ENCODE measurements at places on chromosomes 7 and 10.

DNA sequence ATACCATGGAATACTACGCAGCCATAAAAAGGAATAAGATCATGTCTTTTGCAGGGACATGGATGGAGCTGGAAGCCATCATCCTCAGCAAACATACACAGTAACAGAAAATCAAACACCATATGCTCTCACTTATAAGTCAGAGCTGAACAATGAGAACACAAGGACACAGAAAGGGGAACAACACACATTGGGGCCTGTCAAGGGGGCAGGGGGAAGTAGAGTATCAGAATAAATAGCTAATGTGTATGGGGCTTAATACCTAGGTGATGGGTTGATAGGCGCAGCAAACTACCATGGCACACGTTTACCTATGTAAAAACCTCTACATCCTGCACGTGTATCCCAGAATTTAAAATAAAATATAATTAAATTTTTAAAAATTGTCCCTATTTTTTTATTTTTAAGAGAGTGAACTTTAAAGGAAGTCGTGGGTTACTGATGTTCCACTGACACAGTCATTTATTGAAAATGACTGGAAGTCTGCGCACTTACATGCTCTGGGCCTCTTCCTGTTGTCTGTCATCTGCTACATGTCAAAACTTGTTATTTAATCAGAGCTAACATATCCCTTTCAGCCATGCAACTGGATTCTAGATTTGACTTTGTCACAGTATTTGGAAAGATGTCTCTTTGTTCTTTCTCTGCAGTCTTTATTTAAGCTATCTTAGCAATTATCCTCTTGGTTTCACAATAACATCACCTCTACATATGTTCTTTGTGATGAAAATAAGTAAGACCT, 73.7 kb upstream of the ABCB5 start:
- DNase-seq, result no peak

DNA sequence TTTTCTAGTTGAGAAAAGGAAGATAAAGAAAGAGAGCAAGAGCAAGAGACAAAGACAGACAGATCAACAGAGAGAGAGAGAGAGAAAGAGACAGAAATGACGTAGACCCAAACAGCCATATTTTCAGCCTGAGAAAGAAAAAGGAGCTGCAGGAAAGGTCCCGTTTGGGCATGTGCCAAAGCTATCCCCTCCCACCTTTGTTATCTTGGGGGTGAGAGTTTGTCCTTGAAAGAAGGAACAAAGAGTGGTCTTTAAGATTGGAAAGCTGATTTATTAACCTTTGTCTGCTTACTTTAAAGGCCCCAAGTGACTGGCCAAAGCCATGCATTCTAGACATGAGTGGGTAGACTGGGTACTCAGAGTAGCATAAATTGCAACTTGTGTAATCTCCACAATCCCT, 98.2 kb downstream of the AOAH start:
- no peak for DNase-seq

DNA sequence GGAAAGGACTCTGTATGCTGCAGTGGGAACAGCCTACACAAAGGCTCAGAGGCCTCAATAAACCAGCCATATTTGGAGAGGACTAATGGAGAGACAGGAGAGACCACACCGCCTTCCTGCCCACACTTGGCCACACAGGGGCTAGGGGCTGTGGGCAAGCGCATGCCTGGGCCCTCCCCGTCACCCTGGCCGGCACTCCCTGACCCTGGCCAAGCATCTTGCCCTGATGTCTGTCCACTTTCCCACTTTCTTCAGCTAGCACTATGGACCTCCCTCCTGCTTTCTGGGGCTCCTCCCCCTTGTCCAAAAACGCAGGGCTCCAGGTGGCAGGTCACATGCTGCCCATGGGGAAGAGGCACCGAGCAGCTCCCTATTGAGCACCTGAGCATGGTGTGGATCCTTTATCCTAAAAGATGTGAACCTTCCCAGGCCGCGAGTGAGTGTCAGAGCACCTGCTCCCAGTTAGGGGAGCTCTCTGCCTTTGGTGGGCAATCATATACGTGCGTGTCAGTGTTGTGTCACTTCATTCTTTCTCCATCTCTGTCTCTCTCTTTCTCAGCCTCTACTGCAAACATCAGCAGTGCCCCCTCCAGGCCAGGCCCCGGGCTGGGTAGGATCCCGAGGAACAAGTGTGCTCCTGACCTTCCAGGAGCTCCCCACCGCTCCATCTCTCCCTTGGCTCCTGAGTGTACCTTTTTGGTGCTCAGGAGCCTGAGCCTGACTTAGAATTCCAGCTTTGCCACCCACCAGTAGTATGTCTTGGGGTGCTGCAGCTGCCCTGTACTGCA, 74.0 kb downstream of the ZMIZ1 start:
- no peak for DNase-seq

DNA sequence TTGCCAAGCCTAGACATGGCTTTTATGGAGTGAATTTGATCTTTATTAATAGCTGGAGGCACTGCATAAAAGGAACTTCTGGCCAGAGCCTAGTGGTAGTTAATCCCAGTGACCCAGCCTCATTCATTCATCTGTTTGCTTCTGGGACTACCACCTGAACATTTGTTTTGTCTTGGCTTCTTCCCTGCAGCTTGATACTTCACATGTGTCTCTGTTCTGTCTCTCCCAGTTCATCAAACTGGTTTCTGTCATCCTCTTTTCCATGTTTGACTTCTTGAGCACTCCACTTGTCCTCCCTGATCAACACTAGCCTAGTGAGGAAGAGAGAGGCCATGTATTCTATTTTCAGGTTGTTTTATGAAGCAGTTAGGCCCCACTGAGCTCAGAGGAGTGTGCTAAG, 163.6 kb downstream of the NRG3 start:
- DNase-seq, result no peak

DNA sequence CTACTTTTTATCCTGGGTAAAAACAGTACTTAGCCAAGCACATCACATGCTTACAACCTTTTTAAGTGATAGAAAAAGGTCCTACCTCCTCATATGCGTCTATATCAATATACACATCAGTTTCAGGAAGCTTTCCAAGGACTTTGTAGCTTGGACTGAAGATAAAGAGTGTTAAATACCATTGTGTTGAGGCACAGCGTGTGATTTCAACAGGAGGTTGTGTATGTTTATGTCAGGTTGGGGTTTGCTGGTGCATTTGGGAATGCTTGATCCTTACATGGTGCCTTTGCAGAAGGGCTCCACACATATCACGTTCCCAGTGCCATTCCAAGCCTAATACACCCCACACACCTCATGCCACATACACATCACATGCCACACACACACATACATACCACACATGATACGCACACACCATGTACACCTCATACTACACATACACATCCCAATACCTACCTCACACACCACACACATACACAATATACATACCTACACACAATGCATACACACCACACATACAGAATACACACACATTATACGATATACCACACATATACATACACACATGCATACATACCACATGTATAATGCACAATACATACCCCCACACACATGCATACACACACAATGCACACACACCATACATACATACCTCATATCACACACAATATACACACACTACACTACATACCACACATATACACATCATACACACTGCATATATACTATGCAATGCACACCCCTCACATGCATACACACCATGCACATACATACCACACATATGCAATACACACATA, 33.1 kb downstream of the PSMC2 start:
- no peak for DNase-seq
